Left cardiac atrium (tissue), 4 donors: ENCODE measurements at places on chromosomes 1 and 21. TPM values are rescaled to one million over a fixed set of nuclear protein-coding genes. Genes with fewer than 3 reads are reported as not detected.

DNA sequence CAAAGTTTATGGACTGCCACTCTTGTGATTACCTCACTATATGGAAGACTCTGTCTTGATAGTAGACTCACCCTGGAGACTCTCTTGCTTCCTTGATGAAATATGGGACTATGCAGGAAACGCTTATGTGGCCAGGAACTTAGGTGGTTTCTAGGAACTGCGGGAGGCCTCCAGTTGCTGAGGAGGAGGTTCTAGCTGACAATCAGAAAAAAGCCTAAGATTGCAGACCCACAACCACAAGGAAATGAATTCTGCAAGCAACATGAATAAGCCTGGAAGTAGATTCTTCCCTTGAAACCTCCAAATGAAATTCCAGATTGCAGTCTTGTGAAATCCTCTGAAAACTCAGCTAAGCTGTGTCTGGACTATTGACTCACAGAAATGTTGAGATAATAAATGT, 88.9 kb upstream of the COL11A1 start:
- no peak for DNase-seq

GRCh38 chr21:31677047-31677446, 17.6 kb downstream of the SOD1 start:
- DNase-seq: no peak

GRCh38 chr1:39917825-39918224, 16.1 kb upstream of the MYCL start:
- DNase-seq: no peak

GRCh38 chr1:65198096-65198495, 50.1 kb downstream of the AK4 start:
- no peak for DNase-seq

DNA sequence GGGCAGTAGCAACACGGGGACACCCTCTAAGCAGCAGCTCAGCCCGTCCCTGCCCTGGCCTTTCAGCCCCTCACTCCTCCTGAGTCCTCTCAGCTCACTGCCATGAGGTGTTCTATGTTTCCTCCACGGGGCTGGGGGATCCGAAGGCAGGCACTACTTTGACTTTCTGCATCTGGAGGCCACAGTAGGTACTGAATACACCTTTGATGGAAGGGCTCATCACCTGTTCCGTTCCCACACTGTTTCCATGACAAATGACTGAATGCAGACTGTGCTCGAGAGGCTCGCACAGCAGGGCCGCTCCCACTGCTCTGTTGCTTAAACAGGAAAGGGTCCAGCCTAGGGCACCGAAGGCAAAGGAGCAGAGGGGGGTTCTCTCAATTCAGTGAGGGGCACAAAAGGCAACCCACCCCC, 77.6 kb upstream of the DNAH14 start:
- DNase-seq: no peak

DNA sequence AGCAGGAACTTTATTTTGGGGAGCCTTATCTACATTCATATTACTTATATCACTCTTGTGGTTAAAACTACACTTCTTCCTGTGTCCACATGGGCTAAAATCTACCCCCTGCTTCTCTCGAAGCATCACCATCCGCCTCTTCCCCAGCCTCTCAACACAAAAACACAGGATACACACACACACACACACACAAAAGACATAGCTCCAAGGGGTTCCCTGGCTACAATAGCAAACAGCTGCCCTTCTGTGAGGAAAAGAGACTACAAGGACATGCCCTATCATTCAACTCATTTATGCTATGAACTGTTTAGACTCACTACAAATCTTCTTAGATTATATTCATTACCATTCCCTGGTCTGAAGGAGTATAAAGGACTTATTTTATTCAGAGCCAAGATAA, 155.0 kb downstream of the PIGK start:
- DNase-seq: no peak

DNA sequence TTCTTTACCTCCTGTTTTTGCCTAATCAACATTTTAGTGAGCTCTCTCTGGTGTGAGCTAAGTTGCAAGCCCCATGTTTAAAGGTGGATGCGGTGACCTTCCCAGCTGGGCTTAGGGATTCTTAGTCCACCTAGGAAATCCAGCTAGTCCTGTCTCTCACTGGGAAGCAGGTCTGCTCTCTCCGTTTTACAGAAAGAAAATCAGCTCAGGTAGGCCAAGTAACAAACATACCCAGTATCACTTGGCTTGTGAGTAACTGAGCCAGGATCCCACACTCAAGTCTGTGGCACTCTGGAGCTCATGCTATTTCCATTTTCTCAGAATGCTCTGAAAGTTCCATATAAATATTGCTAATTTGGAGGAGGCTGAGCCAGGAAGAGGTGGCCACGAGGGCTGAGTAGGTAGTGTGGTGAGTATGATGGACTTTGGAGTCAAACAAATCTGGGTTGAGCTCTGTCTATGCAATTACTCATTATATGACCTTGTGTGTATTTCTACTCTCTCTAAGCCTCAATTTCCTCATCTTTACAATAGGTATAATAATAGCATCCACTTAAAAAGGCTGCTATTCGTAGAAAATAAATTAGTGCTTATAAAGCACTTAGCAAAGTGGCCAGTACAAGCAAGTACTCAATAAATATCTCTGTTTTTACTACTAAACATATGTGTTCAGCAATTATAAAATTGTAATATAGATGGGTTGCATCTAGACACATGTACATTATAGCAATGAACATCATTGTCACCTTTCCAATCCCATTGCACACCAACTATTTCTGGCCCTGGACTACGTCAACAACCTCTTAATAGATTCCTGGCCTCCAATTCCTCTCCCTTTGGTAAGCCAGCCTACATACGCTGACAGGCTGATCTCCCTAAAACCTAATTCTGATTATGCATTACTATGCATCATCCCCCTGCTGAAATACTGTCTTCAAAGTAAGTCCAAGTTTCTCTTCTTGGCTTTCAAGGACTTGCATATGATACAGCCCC, 32.7 kb upstream of the DHCR24 start:
- no peak for DNase-seq

- DNase-seq: no peak
Observed at GRCh38 chr21:16269476-16269875, 539.7 kb downstream of the USP25 start.

GRCh38 chr1:59017501-59018231, 233.8 kb upstream of the JUN start:
- DNase-seq: no peak

DNA sequence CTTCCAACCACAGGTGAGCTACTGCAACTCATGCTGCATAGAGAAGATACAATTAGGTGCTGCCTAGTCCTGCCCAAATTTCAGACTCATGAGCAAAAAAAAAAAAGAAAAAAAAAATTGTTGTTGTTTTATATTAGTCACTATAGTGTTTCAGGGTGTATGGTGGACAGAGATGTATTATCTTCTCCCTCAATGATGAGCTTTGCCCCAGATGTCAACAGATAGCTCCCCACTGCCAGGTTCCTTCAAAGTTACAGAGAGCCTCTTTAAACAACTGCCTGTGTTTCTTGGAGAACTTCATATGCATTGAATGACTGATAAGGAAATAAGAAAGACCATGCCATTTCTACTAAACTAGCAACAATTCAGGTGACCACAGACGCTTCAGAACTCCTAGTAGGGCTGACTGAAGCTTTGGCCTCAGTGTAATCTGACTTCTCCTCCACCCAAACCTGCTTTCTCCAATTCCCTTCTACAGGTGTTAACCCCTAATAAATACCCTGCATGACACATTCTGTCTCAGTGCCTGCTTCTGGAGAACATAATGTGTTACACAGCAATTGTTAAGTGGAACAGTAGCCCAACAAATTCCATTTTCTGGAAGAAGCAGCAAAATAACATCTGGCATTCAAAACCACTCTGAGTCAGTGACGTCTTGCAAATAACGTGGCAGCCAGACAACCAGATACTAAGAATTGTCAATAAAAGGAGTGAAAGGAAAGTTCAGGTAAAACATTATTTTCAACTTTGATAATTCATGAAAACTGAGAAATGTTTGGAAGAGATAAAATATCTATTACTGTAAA, 147.7 kb downstream of the CDC42BPA start:
- no peak for DNase-seq

GRCh38 chr1:204350857-204351573, 8.7 kb downstream of the PLEKHA6 start:
- peak; percentile 85 for DNase-seq

GRCh38 chr1:218890451-218890850, 283.2 kb upstream of the LYPLAL1 start:
- no peak for DNase-seq

GRCh38 chr1:83500531-83500930, 498.4 kb downstream of the TTLL7 start:
- DNase-seq: no peak

DNA sequence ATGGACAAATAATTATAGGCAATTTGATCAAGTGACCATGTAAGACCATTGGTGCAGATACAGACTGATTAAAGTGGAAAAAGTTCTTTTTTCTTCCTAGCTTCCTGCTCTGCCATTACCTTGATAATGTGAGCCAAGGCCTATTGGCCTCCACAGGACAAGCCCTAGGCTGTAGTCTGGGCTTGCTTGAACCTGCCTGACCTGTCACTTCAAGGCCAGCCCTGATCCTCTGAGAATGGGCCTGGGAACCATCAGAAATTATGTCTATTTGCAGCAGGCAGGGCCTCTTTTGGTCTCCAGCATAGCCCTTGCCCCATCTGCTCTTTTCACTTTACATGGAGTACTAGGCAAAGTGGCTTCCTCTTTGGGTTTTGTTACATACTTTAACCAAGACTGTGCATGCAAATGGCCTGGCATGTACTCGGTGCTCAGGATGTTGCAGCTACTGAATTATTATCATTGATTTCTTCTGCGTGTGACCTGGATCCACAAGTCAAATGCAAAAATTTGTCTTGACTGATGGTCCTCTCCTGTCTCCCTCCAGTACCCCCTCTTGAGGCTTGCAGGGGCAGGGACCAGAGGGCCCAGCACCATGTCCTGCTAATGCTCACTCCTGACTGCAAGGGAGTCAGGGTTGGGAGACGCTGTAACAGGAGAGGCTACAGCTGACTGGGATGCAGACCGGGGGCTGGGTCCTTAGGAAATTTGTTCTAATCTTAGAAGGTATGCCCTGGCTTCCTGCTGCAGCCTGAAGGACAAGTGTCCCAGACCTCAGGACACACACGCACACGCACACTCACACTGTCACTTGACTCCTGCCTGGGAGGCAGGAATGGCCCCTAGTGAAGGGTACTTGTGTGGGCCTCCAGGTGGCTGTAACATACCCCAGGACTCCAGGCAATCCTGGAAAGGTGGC, 39.4 kb downstream of the RCSD1 start:
- DNase-seq: no peak

GRCh38 chr1:193951984-193952383, 765.6 kb upstream of the B3GALT2 start:
- DNase-seq: no peak

GRCh38 chr1:29460694-29461093, 224.4 kb downstream of the PTPRU start:
- DNase-seq: no peak

DNA sequence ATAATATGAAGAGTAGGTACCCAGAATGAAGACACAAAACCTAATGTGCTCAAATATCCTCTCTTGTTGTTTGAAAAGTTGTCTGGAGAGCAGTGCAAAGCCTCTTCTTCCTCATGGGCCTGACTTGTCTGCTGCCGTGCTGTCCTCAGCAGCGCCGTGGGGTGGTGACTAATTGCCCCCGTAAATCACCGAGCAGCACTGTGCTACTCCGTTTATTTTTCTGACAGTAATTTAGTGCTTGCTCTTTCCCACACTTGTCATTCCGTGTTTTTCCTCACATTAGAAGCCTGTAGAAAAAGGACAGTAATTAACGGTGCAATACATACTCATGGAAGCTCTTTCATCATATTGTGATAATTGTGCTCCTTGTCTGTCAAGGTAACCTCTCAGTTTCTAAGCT, 114.8 kb upstream of the BARHL2 start:
- DNase-seq: no peak

The FCRL1 gene
- not detected for total RNA-seq

The TNFRSF18 gene
- total RNA-seq: not detected

The TPTE gene
- not detected for total RNA-seq

The SYDE2 gene
- total RNA-seq: 14.5 TPM

The CYP4A11 gene
- total RNA-seq: not detected

The RAD54L gene
- 0.77 TPM for total RNA-seq

The OSCP1 gene
- 5.9 TPM for total RNA-seq

The ALG14 gene
- total RNA-seq: 4.3 TPM
